ENCODE measurements at places on chromosomes 7 and 10. TPM values are rescaled to one million over a fixed set of nuclear protein-coding genes. Genes with fewer than 3 reads are reported as not detected.

GRCh38 chr10:36281831-36282331, 639.8 kb upstream of the FZD8 start:
- DNase-seq, result no peak

GRCh38 chr7:128860158-128861073, 2.2 kb upstream of the ATP6V1F start:
- DNase-seq, result no peak

- no peak for DNase-seq
These were observed 11.2 kb upstream of the PDK4 start for GRCh38 chr7:95607561-95607960.

GRCh38 chr10:99292159-99292558, 37.0 kb upstream of the CNNM1 start:
- DNase-seq, result no peak

DNA sequence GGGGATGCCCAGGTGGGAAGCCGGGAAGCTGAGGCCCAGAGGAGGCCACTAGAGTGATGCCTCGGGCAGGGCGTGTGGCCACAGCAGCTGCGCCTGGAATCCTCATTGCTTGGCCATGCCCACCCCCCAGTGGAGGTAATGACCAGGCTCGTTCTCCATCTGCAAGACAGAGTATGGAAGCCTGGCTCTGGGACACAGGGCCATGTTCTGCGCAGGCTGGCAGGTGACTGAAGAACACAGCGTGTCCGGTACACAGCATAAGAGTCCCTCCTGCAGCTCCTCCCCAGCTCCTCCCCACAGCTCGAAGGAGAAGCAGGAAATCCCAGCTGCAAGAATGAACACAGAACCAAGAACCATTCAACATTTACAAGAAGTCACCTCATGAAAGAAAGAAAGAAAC, 64.8 kb downstream of the SMURF1 start:
- DNase-seq, result no peak

DNA sequence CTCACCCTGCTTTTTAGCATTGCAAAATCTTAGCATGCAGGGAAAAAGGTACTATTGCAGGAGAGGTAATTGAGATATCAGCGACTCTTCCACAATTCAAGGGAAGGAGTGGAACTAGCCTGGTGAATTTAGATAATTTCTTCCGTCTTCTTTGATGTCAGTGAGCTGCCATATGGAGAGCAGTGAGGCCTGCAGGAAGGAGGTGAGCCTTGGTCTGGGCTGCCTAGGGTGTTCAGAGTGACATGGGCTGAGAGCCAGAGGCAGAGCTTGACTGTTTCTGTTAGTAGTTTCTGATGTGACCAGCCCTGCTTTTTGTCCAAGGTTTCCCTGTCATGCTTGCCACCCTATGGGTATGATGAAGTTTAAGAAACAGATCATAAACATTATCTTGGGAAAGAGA, 28.6 kb downstream of the KAT6B start:
- no peak for DNase-seq

DNA sequence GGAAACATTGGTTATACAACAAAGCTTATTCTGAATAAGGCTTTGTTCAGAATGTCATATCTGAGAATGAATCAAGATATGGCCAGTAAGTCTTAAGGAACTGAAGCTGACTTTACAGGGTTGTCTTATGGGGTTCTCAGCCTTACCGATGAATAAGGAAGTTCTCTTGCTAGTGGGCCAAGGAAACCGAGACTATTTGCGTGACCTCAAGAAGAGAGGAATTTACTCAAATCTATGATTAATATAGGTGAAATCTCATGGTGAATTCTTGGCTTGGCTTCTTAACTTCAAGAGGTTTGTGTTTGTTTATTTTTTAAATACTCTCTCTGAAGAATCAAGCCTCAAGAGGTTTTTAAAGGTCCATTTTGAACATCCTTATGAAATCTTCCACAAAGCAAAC, 4.7 kb upstream of the MRLN start:
- no peak for DNase-seq

- peak; percentile 79 for DNase-seq
These were observed 144.6 kb upstream of the GPR26 start for GRCh38 chr10:123521556-123521955.

DNA sequence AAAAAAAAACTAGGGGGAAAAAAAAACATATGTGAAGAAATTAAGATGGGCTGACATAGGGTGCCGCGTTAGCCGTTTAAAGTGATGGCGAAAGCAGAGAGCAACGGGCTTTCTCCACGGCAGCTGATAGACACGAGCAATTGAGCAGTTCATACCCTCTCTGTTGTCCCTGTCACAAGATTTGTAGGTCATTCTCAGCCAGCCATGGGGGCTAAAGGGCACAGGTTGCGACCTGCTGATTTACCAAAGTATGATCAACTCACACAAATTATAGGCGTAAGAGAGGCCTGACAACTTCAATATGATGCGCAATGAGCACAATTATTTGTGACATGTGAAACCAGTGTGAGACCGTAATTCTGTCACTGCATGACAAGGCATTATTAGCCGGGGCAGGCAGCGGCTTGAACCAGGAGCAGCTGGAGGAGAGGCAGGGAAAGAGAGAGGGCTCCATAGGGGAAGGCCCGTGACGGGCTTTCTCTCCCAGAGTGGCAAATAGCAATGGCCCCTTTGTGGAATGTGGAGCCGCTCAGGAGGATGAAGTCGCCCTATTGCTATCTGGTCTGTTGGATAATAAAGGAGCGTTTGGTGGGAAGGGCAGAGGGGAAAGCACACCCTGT, 195.1 kb upstream of the HABP2 start:
- DNase-seq, result no peak

RALA gene
- 30.5 TPM for total RNA-seq

GRCh38 chr10:96814264-96814663, 17.8 kb upstream of the LCOR start:
- no peak for DNase-seq

- no peak for DNase-seq
These were observed 2.0 kb upstream of the HEPACAM2 start for GRCh38 chr7:93228302-93228701.

- no peak for DNase-seq
These were observed 384.6 kb downstream of the GATA3 start for GRCh38 chr10:8439040-8439439.

GRCh38 chr10:352476-353235, 217.4 kb downstream of the ZMYND11 start:
- no peak for DNase-seq

CRHR2 gene
- not detected for total RNA-seq

LIPN gene
- not detected for total RNA-seq

- no peak for DNase-seq
These were observed 126.4 kb downstream of the RNLS start for GRCh38 chr10:88456730-88457129.

DNA sequence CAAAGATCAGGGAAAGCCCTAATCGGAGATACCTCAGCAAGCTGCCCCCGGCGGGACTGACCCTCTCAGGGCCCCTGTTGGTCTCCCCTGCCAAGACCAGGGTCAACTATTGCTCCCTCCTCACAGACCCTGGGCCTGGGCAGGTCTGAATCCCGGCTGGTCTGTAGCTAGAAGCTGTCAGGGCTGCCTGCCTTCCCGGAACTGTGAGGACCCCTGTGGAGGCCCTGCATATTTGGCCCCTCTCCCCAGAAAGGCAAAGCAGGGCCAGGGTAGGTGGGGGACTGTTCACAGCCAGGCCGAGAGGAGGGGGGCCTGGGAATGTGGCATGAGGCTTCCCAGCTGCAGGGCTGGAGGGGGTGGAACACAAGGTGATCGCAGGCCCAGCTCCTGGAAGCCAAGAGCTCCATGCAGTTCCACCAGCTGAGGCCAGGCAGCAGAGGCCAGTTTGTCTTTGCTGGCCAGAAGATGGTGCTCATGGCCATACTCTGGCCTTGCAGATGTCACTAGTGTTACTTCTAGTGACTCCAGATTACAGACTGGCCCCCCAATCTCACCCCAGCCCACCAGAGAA, 24.1 kb downstream of the TBATA start:
- DNase-seq, result no peak

DNA sequence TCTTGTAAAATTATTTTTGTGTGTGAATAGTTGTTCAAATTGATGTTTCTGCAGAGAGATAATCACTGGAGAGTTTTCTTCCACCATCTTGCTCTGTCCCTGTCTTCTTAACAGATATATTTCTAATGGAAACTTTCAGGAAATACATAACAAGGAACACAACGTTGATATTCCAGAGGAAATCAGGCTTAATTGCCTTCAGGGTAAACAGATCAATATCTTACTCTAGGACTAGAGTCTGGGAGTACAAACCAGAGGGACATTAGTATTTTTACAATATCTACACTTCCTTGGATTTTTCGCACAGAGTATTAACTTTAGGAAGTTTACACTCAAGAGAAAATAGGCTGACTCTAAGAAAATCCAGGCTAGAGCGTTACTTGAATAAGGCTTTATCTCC, 159.1 kb downstream of the PFKFB3 start:
- DNase-seq, result no peak

DNA sequence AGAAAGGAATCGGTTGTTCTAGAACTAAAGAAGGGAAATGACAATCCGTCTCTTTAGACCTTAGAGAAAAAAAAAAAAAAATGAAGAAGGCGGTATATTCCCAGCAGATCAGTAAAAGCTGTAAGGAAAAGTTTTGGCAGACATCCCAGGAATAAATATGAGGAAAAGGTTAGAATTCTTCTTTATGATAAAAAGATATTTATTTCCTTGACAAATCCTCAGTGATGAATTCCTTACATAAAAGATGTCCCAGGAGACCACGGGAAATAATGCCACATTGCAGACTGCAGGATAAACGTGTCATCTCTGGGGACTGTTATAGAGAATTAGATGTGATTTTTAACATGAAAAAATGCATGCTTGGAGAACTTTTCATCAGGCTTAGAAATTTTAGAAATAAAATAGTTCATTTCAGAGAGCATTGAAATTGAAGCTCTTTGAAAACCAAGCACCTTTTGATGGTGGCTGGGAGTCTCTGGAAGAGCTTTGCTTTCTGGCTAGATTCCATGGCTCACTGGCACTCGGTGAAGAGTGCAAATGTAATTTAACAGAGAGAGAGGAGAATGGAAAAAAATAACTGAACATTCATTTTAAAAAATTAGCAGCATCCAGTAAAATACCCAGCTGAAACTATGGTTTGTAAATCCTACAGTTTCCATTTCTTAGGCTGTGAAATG, 98.2 kb downstream of the PRPF18 start:
- no peak for DNase-seq

GRCh38 chr10:27169849-27170248, 14.7 kb downstream of the MASTL start:
- no peak for DNase-seq

FKBP6 gene
- not detected for total RNA-seq

ANKRD1 gene
- 4.9 TPM for total RNA-seq

DNA sequence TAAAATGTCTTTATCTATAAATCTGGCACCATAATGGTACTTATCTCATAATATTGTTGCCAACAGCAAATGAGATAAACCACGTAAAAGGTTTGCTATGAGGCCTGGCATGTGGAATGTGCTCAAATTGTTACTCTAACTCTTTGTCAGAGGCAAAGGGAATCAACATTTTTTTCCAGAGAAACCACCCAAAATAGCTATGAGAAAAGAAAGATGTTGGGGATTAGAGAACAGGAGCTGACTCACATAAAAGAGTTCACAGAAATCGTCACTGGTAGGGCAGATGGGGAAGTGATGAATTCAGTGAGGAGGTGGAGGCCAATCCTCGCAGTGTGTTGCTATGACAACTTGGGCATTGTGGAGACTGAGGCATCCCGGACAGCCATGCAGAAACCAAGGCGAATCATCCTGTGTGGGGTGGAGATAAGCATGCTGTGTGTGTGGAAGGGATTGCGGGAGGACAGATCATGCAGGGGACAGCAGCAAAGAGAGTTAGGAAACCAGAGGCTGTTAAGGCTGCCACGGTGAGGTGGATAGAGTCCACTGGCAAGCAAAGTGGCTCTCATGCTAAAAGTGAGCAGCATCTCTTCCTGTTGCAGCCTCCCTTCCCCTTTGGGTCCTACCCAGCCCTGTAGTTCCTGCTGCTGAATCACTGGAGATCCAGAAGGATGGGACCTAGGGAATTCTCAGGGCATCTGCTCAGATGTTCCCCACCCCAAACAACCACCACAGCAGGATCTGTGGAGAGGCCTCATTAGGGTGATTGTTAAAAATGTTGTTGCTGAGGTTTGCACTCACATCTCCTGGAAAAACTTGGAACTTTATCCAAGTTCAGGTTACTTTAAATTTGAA, 103.9 kb downstream of the CUBN start:
- DNase-seq, result no peak

GRCh38 chr10:4720463-4720862, 105.5 kb upstream of the AKR1E2 start:
- no peak for DNase-seq

- no peak for DNase-seq
These were observed 46.0 kb downstream of the GBF1 start for GRCh38 chr10:102291221-102291905.

DNA sequence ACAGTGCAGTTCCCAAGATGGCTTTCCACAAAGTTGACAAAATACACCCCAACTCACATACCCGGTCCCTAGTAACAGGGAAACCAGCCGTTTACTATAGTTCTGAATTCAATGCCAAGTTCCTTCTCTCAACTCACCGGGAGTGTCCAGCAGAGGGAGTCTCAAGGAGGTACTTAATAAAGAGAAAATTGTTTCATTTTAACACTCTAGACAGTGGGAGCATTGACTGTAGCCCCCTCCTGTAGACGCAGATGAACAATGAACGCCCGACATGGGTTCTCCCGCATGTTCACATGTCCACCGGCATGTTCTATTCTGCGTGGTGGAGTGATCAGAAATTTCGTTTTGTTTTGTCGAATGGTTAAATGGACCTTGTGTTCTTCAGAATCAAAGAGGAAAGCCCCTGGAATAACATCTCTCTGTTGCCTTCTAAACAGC, 1.9 kb downstream of the HIPK2 start:
- DNase-seq, result no peak

- no peak for DNase-seq
These were observed 93.1 kb downstream of the GLI3 start for GRCh38 chr7:42143711-42144600.

DNA sequence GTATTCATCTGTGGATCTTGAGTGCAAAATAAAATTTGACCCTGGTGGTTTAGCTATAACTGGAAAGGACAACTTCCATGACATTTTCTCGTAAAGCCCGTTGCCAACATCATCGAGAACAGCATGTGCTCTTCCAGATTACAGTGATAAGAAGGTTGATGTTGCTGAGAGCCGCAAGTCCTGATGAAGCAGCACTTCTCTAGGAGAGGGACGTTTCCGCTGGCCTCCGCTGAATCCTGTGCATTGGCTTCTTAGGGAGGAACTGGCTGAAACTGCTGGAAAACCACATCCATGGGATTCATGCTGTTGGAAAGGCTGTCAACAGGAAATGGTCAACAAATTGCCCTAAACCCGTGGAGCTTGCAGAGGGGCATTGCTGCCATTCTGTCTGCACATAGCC, 21.4 kb upstream of the ABCB5 start:
- no peak for DNase-seq
